ENCODE measurements at places on chromosomes 5 and 9. TPM values are rescaled to one million over a fixed set of nuclear protein-coding genes. Genes with fewer than 3 reads are reported as not detected.
A peak's percentile ranks its signal among the peaks of the same experiment; 100 is the strongest.

ADGRD2 gene
- not detected for total RNA-seq

CPLANE1 gene
- 7.8 TPM for total RNA-seq

OR2V1 gene
- not detected for total RNA-seq

CFAP77 gene
- total RNA-seq, result 2.0 TPM

PAIP2 gene
- 142 TPM for total RNA-seq

MTX3 gene
- 8.2 TPM for total RNA-seq

IL17B gene
- not detected for total RNA-seq

KCNV2 gene
- not detected for total RNA-seq

SMIM33 gene
- not detected for total RNA-seq

PCDHA9 gene
- total RNA-seq, result not detected

BRINP1 gene
- total RNA-seq, result 0.54 TPM

OTP gene
- total RNA-seq, result not detected

DNM1 gene
- total RNA-seq, result 7.0 TPM

PCDHB4 gene
- 1.7 TPM for total RNA-seq

CFAP157 gene
- total RNA-seq, result not detected

RRAGA gene
- total RNA-seq, result 69.4 TPM

FOXI1 gene
- not detected for total RNA-seq

- DNase-seq, result peak; percentile 8
Measured at GRCh38 chr5:1764606-1764960, 35.1 kb downstream of the MRPL36 start.

GRCh38 chr5:126236994-126237393 is 186.2 kb upstream of the GRAMD2B start:
- no peak for DNase-seq

- no peak for DNase-seq
Measured at GRCh38 chr5:170103447-170103846, 2.2 kb upstream of the FOXI1 start.

GRCh38 chr9:71911908-71912335 is 483 bp downstream of the C9orf85 start:
- no peak for DNase-seq

GRCh38 chr5:77751328-77752023 is 24.7 kb downstream of the TBCA start:
- no peak for DNase-seq

DNA sequence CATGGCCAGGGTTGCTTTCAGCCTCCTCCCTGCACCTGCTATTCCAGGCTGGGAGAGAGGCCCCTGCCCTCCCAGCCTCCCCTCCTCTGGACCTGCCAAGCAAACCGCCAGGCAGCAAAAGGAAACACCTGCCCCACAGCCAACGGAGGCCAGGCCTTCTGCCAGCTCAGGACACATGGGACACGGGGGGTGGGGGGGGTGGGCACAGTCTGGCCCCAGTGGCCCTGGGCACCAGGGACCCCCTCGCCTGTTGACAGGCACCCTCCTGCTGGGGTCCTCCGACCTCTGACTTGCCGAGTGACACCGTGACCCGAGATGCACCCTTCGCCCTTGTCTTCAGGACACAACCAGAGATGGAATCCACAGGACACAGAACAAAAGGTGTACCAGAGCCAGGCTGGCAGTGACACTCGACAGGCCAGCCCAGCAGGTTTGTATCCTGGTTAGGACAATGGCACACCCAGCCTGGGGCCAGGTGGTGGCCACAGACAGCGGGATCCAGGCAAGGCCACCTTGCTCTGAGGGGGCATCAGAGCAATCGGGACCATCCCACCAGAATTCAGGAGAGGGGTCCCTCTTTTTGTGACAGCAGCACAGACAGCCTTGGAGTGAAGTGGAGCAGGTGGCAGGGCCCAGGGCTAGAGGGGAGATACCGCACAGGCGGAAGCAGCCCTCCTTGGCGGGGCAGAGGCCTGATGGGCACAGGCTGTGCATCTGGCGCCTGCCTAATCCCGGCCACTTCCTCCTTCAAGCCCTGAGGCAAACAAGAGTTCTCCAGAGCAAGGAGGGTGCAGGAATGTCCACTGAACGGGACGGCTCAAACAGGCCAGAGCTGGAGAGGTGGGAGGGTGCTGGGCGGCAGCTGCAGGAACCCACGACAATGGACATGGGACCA is 1.3 kb upstream of the TMEM210 start:
- no peak for DNase-seq

DNA sequence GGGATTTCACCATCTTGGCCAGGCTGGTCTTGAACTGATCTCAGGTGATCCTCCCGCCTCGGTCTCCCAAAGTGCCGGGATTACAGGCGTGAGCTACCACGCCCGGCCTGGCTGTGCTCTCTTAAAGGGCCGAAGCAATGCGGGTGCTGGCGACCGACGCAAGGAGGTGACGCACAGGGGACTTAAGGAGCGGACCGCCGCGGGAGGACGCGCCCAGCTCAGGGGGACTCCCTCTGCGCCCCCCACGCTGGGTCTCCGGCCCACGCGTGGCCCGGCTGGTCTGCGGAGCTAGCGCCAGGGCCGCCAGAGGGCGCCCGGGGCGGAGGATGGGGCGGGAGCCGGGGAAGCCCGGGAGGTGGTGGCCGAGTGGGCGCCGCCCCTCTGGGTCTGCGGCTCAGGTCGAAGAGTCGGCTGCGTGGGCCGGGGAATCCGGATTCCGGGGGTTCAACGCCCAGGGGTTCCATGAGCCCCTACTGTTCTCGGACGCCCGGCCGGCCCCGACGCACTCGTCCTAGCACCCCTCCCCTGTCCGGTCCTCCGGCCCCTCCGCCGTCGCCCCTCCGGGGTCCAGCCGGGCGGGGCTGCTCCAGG is 502 bp upstream of the CERCAM start:
- DNase-seq, result peak; percentile 86

DNA sequence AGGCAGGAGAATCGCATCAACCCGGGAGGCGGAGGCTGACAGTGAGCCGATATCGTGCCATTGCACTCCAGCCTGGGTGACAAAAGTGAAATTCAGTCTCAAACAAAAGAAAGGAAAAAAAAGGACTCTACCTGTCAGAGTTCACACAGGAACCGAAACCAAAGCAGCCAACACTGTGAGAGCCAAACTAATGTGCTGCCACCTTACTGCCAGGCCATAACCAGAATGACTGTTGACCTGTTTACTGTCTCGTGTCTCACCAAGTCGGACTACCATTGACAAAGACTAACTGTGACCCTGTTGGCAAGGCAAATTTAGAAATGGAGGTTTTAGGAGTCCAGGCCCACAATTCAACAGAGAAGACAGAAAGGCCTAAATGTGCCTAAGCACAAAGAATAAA is 112.4 kb downstream of the ANXA2R start:
- DNase-seq, result no peak

GRCh38 chr9:91820949-91821880 is 128.8 kb downstream of the ROR2 start:
- DNase-seq, result no peak

DNA sequence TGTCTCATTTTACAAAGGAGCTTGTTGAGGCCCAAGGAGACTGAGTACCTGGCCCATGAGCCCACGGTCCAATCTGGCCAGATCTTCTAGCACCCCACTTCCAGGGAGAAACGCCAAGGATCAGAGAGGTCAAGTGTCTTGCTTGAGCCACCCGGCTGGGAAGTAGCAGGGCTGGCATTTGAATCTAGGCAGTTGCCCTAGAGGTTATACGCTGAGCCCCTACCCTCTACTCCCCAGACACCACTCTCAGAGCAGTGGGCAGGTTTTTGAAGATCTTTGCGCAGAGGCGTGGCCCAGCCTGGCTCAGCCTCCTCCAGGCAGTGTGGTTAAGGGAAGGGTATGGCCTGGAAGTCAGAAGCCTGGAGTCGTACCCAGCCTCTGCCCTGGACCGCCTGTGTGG is 5.8 kb upstream of the NUP214 start:
- DNase-seq, result no peak

DNA sequence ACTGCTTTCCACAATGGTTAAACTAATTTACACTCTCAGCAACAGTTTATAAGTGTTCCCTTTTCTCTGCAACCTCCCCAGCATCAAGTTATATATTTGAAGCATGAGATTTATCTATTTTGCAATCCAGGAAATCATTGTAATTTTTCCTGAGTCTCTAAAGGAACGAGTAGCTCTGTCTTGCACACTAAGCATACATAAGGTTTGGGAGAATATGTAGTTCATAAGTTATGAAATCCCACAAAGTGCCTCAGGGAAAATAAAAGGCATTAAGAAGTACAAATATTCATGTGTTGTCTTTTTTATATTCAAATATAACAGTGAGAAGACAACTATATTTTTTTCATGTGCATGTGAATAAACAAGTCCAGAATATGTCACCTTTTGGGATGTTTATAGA is 377.1 kb upstream of the RORB start:
- no peak for DNase-seq

GRCh38 chr5:137398154-137398553 is 101.0 kb downstream of the SPOCK1 start:
- DNase-seq, result no peak

GRCh38 chr9:35863583-35863982 is 6.6 kb downstream of the OR13J1 start:
- DNase-seq, result no peak

- no peak for DNase-seq
Measured at GRCh38 chr5:177097016-177097985, 10.6 kb downstream of the FGFR4 start.

DNA sequence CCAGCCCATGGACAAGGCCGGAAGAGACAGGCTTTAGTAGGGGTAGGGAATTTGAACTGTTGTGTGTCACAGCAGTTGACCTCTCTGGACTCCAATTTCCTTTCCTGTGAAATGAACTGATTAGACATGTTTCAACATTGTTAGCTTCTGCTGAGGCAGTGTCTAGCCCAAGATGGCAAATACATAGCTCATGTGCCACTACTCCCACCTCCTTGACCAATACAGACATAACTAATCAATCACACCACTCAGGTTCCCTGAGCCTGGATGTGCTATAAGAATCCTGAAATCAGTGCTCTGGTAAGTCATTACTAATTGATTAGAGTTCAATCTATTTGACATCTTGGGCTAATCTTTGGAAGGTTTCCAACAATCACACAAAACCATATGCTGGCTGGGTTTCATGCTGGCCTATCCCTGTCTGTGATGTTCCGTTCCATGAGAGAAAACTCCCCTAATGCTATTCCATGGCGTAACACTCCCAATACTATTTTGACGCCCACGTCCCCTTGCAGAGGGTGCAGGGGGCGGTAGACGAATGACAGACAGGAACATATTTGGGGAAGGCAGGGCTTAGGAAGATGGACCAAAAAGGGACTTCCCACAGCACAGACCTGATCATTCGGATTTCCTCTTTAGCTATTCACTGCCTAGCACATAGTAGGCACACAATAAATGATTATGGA is 95.2 kb downstream of the PDE6A start:
- no peak for DNase-seq

DNA sequence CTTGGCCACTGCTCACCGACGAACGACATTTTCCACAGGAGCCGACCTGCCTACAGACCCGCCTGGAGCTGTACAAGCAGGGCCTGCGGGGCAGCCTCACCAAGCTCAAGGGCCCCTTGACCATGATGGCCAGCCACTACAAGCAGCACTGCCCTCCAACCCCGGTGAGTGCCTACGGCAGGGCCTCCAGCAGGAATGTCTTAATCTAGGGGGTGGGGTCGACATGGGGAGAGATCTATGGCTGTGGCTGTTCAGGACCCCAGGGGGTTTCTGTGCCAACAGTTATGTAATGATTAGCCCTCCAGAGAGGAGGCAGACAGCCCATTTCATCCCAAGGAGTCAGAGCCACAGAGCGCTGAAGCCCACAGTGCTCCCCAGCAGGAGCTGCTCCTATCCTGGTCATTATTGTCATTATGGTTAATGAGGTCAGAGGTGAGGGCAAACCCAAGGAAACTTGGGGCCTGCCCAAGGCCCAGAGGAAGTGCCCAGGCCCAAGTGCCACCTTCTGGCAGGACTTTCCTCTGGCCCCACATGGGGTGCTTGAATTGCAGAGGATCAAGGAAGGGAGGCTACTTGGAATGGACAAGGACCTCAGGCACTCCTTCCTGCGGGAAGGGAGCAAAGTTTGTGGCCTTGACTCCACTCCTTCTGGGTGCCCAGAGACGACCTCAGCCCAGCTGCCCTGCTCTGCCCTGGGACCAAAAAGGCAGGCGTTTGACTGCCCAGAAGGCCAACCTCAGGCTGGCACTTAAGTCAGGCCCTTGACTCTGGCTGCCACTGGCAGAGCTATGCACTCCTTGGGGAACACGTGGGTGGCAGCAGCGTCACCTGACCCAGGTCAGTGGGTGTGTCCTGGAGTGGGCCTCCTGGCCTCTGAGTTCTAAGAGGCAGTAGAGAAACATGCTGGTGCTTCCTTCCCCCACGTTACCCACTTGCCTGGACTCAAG is 1.5 kb downstream of the CSF2 start:
- no peak for DNase-seq

GRCh38 chr5:42066131-42066530 is 141.1 kb downstream of the FBXO4 start:
- no peak for DNase-seq

DNA sequence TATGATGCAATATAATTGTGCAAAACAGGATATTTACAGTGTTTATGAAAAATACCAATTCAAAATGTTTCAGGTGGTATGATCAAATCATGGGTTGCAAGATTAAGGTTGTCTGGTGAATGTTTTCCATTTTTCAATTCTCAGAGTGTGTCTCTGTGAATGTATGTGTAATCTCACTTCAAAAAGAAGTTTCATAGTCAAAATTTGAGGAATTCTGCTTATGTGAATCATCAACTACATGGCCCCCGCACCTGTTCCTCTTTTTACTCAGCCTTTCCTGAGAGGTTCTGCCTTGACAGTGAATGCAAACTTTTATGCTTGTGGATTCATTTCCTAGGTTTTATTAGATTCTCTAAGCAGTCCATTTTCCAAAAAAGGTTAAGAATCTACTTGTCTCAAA is 32.1 kb downstream of the KCTD16 start:
- no peak for DNase-seq

- no peak for DNase-seq
Measured at GRCh38 chr5:36033486-36033885, 33.2 kb downstream of the UGT3A2 start.

GRCh38 chr5:159049844-159050315 is 49.8 kb downstream of the EBF1 start:
- no peak for DNase-seq

DNA sequence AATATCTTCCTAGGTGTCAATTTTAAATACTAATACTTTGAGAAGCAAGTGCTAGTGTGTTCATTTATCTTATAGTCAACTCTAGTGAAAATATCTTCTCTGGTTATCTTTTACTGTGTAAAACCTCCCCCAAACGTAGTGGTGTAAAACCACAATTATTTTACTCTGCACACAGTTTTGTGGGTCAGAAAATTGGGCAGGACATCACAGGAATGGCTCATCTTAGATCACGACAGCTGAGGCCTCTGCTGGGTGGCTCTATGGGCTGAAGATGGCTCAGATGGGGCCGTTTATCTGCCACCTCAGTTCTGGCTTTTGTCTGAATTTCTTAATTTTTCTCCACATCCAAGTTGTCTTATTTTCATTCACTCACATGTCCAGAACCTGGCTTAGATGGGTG is 457.2 kb upstream of the ACTBL2 start:
- DNase-seq, result no peak

GRCh38 chr9:133679056-133679455 is 42.9 kb downstream of the DBH start:
- peak; percentile 27 for DNase-seq
